ENCODE measurements at places on chromosomes 4 and X. TPM values are rescaled to one million over a fixed set of nuclear protein-coding genes. Genes with fewer than 3 reads are reported as not detected.

Gene CHM
- total RNA-seq, result 24.3 TPM

Gene HPRT1
- total RNA-seq, result 75.0 TPM

- no peak for DNase-seq
These were observed 467.7 kb downstream of the IL15 start for GRCh38 chr4:142104041-142104440.

GRCh38 chr4:5278213-5278612 lies 226.9 kb downstream of the STK32B start:
- DNase-seq, result no peak

Gene TLR6
- 0.73 TPM for total RNA-seq

Gene F11
- 0.86 TPM for total RNA-seq

DNA sequence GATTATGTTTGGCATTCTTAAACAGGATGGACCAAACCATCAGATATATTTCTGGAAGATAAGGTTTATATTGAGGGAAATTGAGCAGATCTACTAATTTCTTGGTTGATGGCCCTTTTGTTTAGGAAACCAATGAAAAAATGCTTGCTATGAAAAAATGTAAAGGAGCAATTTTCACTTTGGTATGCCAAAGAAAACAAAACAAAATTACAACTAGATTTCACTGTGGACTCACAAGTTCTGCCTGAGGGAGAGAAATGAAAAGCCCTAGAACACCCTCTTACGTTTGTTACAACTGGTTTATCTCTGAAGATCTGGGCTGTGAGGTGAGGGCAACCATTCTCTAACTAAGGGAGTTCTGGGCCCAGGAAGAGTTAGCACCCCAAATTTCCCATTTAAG lies 122.5 kb upstream of the IL15 start:
- no peak for DNase-seq

DNA sequence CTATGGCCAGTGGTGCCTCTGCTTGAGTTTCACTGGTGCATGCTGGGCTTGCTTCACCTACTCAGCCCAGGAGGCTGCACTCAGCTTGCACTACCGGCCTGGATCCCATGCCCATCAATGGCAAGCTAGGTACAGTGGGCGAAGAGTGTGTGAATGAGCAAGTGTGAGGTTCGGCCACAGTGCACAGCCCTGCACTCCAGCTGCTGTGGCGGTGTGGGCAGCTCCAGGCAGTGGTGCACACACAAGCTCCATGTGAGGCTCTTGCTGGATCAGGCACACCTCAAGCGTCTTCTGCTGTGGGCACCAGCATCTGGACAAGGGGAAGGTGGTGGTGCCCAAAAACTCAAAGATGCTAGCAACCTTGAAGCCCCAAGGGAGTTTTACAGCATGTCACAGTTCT lies 820.9 kb upstream of the LCORL start:
- no peak for DNase-seq

- DNase-seq, result no peak
These were observed 188.9 kb downstream of the COL25A1 start for GRCh38 chr4:109113521-109113920.

GRCh38 chr4:123898946-123899666 lies 502.5 kb downstream of the SPRY1 start:
- no peak for DNase-seq

Gene GUCY1A1
- total RNA-seq, result 23.6 TPM

DNA sequence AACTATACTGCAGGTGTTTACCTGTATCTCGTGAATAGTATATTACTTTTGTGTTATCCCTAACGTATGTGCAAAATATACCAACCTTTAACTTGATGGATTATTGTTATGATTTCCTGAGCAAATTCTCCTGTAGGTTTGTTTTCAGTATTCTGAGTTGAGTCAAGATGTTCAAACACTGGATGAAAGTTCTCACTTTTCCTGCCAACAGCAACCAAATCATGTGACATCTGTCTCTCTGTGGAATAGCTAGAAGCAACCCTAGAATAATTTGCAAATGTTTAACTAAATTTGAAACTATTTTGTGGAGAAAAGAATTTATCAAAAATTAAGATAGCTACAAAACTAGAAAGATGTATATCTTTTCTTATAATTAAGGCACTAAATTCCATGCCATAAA lies 35.6 kb downstream of the BCLAF3 start:
- no peak for DNase-seq

Gene MAPK10
- total RNA-seq, result 2.9 TPM

- DNase-seq, result no peak
These were observed 80.3 kb downstream of the FAM13A start for GRCh38 chr4:88976775-88977035.

Gene PLAC8
- 6.3 TPM for total RNA-seq

Measured in Calu3 (cell line).